ENCODE measurements at places on chromosomes 6 and 20.
A peak's percentile ranks its signal among the peaks of the same experiment; 100 is the strongest.

GRCh38 chr6:29557320-29557719, 2.2 kb downstream of the UBD start:
- no peak for DNase-seq

DNA sequence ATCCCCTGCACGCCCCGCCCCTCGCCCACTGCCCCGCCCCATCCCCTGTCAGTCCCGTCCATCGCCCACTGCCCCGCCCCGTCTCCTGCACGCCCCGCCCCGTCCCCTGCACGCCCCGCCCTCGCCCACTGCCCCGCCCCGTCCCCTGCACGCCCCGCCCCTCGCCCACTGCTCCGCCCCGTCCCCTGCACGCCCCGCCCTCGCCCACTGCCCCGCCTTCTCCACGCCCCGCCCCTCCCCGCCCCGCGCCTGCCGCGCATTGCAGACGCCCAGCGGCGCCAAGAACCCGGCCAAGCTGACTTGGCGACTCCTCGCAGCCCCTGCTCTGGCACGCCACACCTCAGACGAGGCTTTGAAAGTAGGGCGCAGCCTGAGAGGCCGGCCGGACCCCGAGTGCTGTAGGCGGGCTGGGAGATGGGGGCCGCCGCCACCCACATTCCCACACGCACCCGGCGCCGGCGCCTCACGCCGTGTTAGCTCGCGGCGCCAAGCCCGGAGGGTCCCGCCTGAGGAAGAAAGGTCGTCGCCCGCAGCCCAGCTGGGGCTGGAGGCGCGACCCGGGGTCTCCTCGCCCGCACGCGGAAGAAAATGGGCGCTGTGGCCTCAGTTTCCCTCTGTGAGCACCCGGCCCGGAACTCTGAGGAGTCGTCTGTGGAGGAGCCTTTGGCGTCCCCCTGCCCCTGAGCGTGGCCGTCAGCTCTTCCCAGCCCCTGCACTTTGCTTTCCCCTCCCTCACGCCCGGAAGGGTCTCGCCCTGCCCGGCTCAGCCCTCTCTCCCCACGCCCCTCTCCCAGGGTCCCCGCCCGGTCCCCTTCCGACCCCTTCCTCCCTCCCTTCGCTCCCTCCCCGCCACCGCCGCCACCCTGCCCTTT, at the start of gene RAD21L1:
Gene RAD21L1, plus strand, starts transcription at position 262 of the 872 bp plus-strand sequence. CDS start 2,410 bp downstream, outside the sequence.
- DNase-seq: peak; percentile 79

DNA sequence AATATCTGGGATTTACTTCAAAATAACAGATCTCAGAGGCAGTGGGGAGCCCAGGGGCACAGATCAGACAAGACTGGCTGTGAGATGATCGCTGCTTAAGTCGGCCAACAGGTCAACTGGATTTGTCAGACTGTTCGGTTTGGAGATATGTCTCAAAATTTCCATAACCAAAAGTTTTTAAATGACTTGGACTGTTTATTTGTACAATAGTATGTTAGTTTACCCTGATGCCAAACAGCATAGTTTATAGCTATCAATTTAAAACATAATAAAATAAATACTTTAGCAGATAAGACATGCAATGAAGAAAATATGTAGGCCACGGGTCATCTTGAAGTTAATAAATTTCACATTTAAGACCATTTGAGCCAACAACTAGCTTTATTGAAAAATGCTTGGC, 126.7 kb downstream of the IRF4 start:
- DNase-seq: no peak

DNA sequence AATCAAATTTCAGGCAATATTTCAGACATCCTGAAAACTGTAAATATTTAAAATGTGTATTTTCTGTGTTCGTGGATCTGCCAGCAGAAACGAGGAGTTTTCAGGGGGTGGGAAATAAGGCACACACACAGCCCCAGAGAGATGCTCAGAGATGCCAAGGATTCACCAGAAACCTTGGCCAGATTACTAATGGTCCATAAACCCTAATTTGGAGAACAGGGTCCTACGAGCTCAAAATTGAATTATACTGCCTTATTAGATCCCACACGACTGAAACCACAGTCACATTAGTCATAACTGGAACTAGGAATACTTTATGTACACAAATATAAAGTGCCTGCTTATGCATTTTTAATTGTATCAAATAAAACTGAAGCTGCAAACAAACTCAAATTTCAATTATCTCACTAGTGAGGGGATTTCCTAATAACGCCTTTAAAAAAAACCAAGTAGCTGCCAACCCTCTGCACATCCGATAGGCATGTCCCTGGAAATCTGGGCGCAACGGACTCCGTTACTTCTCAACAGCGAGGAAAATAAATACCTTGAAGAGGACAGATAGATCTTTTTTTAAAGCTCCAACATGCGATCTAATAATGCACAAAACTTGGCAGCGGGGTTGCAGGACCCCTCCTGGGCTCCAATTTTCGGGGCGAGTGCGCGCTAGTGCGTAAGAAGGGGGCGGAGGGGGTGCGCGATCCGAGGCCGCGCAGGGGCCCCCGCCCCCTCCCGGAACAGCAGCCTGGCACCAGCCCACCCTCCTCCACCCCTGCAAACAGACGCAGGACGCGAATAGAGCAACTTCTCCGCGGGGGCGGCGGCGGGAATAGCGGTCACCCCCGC, 897 bp downstream of the CHD6 start:
- peak; percentile 37 for DNase-seq

GRCh38 chr6:121847806-121848522, 412.5 kb downstream of the GJA1 start:
- DNase-seq: no peak

DNA sequence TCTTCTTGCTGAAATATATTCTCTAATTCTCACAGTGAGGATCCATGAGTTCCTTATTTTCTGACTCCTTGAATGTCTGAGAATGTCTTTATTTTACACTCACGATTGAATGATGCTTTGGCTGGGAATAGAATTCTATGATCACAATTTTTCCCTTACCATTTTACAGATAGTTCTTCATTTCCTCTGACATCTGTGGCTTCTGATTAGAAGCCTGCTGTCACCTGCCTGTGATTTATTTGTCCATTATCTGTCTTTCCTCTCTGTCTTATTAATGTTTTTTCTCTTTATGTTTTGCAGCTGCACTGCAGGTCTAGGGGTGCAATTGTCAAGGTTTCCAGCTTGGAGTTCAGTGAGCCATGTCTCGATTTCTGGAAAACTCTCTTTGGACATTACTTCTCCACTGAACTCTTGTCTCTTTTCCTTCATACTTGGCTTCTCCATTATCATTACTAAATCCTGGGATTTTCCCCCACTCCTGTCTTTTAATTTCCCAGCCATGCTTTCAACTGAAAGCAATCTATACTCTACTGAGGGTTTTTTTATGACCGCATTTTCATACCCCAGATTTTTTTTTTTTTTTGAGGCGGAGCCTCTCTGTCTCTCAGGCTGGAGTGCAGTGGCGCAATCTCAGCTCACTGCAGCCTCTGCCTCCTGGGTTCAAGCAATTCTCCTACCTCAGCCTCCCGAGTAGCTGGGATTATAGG, 121.2 kb upstream of the PRND start:
- no peak for DNase-seq

GRCh38 chr6:40436685-40437604, 150.2 kb downstream of the LRFN2 start:
- no peak for DNase-seq

- DNase-seq: no peak
These were observed 5.1 kb downstream of the ELOVL2 start for GRCh38 chr6:11039040-11039439.

DNA sequence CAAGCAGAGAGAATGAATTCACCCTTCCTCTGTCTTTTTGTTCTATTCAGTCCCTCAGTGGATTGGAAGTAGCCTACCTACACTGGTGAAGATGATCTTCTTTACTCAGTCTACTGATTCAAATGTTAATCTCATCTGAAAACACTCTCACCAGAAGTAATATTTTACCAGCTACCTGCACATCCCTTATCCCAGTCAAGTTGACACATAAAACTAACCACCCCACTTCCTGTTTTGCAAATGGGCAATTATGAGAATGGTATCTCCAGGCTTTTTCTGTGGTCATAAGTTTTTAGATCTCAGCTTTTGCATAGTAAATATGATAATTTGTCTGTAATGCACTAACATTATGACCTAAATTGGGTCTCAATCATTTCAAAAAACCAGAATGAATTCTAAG, 228.8 kb upstream of the ECI2 start:
- no peak for DNase-seq

GRCh38 chr6:30882759-30883684, 1.3 kb upstream of the DDR1 start:
- no peak for DNase-seq

- no peak for DNase-seq
These were observed 11.2 kb downstream of the PCIF1 start for GRCh38 chr20:45945678-45946148.

- DNase-seq: no peak
These were observed 23.0 kb upstream of the IER3 start for GRCh38 chr6:30767158-30767943.

DNA sequence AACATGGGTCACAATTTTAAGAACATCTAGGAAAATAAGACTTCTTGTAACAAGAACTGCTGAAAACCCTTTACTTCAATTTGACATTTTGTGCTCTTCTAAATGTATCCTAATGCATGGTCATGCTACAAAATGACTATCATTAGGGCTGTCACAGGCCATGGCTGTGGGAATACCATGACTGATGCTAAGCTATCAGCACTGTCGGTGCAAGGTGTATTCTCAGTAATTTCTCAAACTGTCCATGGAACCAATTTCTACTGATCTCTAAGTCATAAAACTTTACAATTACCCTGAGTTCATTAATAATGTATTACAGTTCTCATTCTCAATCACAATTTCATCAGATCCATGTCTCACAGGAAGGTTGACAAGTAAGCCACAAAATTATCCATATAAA, 625.3 kb downstream of the EYS start:
- no peak for DNase-seq

DNA sequence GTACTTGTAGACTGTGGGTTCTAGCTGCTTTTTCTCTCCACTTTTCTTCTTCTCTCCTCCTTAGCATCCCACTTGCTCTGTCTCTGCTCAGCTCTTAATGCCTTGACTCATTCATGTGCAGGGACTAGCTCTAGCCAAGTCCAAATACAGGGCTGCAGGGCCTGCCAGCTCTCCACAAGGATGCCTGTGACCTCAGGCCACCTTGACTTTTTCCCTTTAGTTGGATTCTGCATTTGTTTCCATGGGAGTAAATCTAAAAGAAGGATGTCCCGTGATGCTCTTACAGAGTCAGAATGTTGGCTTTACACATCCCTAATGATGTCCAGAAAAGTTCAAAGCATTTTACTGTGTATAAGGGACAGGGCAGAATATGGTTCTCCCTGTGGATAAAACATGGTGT, 101.8 kb upstream of the PREP start:
- DNase-seq: no peak

DNA sequence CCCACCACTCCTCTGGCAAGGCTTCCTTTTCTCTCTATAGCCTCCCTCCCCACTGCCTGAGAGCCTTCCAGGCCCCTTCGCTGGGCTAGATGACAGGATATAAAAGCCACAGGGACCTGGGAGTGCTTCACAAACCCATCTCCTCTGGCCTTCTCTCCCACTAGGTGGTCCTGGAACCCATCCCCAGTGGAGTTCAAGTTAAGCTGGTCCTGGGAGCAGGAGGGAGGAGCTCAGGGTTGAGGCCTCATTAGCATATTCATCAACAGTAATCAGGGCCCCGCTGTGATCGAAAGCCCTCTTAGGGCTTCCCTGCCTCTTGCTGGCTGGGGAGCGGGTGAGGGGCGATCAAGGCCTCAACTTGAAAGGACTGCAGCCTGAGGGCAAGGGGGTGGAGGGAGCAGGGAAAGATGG, 9.1 kb downstream of the EBF4 start:
- DNase-seq: no peak

- DNase-seq: no peak
These were observed 15.5 kb upstream of the MYMX start for GRCh38 chr6:44201200-44201599.

GRCh38 chr6:26420688-26421171, 18.7 kb downstream of the BTN3A1 start:
- DNase-seq: peak; percentile 13

DNA sequence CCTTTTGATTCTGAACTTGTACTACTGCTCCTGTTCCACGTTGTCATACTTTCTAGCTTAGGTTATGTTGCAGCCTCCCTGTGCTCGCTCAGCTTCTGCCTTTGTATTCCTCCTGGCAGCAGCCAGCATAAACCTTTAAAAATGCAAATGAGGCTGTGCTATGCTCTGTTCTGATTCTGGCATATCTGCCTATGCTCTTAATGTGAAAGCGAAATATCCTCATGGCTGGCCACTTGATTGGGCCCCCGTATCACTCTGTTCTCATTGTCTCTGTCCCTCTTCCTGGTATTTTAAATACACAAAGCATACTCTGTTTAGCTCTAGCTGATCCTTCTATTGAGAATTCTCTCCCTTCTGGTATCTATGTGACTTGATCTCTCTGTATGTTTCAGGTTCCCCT, 139.0 kb downstream of the JARID2 start:
- no peak for DNase-seq

DNA sequence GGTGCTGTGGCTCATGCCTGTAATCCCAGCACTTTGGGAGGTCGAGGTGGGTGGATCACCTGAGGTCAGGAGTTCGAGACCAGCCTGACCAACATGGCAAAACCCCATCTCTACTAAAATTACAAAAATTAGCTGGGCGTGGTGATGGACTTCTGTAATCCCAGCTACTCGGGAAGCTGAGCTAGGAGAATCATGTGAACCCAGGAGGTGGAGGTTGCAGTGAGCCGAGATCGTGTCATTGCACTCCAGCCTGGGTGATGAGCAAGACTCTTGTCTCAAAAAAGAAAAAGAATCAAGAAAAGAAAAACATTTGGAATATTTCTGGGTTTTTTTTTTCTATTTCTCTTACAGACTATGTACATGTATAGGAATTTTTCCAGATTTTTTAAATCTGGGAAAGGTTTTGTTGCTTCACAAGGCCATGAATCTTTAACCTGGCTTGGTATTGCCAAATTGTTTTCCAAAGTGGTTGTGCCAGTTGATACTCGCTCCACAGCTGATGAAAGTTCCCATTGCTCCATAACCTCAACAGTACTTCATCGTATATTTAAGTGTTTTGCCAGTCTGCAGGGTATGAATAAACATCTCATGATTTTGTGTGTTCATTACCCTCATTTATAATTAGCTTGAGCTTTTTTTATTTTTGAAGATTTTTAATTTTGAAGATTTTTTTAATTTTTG, 33.5 kb downstream of the RNF217 start:
- no peak for DNase-seq

DNA sequence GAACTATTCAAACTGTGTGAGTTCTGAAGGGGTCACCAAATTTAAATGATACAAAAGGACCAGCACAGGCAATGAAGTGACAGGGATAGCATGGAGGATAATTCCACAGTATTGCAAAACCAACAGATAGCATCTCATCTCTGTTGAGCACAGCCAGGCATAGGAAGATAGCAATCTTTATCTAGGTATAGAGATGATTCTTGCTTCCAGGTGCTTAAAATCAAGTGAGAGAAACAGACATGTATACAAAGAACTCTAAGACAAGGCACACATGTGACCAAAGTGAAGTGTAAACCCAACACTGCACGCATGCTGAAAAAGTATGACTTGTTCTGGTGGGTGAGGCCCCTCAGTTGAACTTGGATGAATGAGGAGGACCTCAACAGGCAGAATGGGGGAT, 48.4 kb upstream of the ARMC2 start:
- DNase-seq: no peak

Measured in T-helper 1 cell (primary cell).